HFFc6 (cell line): ENCODE measurements at places on chromosomes 7 and 10. TPM values are rescaled to one million over a fixed set of nuclear protein-coding genes. Genes with fewer than 3 reads are reported as not detected.

The LRRC18 gene
- not detected in 2 replicates for total RNA-seq

The OR2A2 gene
- total RNA-seq = not detected in 3 replicates

The MINPP1 gene
- total RNA-seq = 34.8 to 37.9 TPM (median 37.0 TPM) in 3 replicates

The STX1A gene
- 8.5 to 15.4 TPM (median 11.0 TPM) in 3 replicates for total RNA-seq

The TLX1 gene
- total RNA-seq = not detected in 3 replicates

The NKX1-2 gene
- not detected in 2 replicates for total RNA-seq

The C10orf143 gene
- total RNA-seq = 2.0 and 2.3 TPM in 2 replicates

The MRPS17 gene
- 15.2 to 19.3 TPM (median 15.5 TPM) in 3 replicates for total RNA-seq

The HOXA6 gene
- 1.4 to 3.1 TPM (median 2.0 TPM) in 3 replicates for total RNA-seq

The TMEM213 gene
- not detected in 3 replicates for total RNA-seq

The CASTOR2 gene
- 19.7 and 20.4 TPM in 2 replicates for total RNA-seq

The ASB15 gene
- total RNA-seq = not detected in 3 replicates
